ENCODE measurements at places on chromosomes 11 and 22. TPM values are rescaled to one million over a fixed set of nuclear protein-coding genes. Genes with fewer than 3 reads are reported as not detected.

The DNAJB7 gene
- total RNA-seq, result not detected

The OR6A2 gene
- total RNA-seq, result not detected

The MYEOV gene
- 97.8 TPM for total RNA-seq

The MCAM gene
- total RNA-seq, result 11.3 TPM

The UPK3A gene
- total RNA-seq, result not detected

The CD82 gene
- total RNA-seq, result 7.0 TPM

The TMEM80 gene
- total RNA-seq, result 11.1 TPM

The DSCAML1 gene
- total RNA-seq, result 0.23 TPM

Measured in A549 treated with ZK216348 at 1 μM for 4 hours (cell line).